Gastrocnemius medialis (tissue), 4 donors: ENCODE measurements at places on chromosomes 1 and 21. TPM values are rescaled to one million over a fixed set of nuclear protein-coding genes. Genes with fewer than 3 reads are reported as not detected.

Gene RNF223
- total RNA-seq: not detected

Gene LCK
- not detected for total RNA-seq

Gene CALML6
- not detected for total RNA-seq

Gene SHC1
- 60.4 TPM for total RNA-seq

Gene PADI2
- total RNA-seq: 156 TPM

Gene SCP2
- 44.6 TPM for total RNA-seq

- H3K4me3 ChIP-seq: no peak overlapping the region
- no peaks in the 10 kb centered on the region for H3K27me3 ChIP-seq
- DNase-seq: peak; percentile 65
- H3K36me3 ChIP-seq: no peaks in the 10 kb centered on the region
- H3K27ac ChIP-seq: peak overlapping the region; percentile 3
Measured at GRCh38 chr1:230754796-230755195, 7.6 kb downstream of the CAPN9 start.

DNA sequence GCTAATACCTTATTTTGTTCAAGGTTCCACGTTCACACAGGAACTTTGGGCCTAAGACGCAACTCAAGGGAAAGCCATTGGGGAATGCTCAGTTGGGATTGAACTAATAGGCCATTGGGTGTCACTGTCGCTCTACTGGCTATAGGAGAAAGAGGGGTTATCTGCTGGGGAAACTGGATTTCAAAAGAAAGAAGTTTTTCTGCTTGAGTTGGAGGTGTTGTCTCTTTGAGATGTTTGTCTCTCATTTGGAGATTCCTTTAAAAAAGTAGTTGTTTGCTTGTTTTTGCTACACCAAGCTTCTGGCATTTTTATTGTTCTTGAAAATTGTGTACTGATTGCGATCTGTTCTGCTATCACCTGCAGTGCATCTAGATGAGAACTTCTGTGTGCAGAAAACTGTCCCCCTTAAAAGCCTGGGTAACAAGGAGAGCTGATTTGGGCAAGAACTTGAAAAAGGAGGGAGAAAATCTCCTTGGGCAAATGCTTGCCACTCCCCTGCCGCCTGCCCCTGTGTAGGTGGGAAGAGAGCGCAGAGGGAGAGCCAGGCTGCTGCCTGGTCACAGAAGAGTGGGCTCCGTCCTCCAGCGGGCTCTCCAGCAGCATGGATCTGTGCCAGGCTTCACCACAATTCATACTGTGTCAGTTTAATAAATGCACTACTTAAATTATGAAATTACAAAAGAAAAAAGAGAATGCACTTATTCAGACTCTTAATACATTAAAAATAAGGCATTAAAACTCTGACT is 39.9 kb downstream of the PEX14 start:
- no peak overlapping the region for H3K4me3 ChIP-seq
- H3K4me1 ChIP-seq: peaks cover 47% of the 10 kb centered on the region
- no peak for DNase-seq
- H3K27ac ChIP-seq: no peak overlapping the region
- H3K36me3 ChIP-seq: no peaks in the 10 kb centered on the region

GRCh38 chr1:12087797-12088314 is 24.8 kb downstream of the TNFRSF8 start:
- H3K27ac ChIP-seq: no peak overlapping the region
- no peaks in the 10 kb centered on the region for H3K27me3 ChIP-seq
- H3K4me3 ChIP-seq: no peak overlapping the region

- H3K36me3 ChIP-seq: no peaks in the 10 kb centered on the region
- H3K27ac ChIP-seq: no peak overlapping the region
- no peak overlapping the region for H3K4me3 ChIP-seq
- no peaks in the 10 kb centered on the region for H3K4me1 ChIP-seq
Measured at GRCh38 chr1:101748077-101748476, 248.6 kb downstream of the OLFM3 start.

DNA sequence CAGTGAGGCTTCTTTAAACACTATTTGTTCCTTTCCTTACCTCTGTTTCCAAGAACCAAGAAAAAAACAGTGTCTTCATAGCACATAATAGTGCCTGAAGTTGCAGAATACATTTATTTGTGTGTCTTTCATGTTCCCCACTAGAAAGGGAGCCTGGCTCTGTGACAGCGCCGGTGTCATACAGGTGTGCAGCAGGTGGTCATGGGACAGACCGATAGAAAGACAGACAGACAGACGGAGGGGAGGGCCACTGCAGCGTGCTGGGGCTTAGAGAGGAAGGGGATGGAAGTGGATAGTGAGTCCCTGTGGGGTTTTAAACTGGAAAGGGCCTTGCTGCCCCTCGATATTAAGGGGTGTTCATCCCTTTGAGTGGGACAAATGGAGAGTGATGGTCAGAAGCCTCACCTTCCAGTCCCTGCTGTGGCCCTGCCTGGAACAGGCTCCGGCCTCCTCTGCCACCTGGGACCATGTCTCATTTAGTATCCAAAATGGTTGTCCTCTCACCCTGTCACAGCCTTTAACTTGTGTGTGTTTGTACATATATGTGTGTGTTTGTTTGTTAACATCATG is 152.9 kb downstream of the PGBD5 start:
- DNase-seq: no peak
- peaks cover 35% of the 10 kb centered on the region for H3K36me3 ChIP-seq
- H3K4me3 ChIP-seq: no peak overlapping the region
- H3K4me1 ChIP-seq: no peaks in the 10 kb centered on the region
- H3K27ac ChIP-seq: no peak overlapping the region

GRCh38 chr1:81954534-81955020 is 153.8 kb downstream of the ADGRL2 start:
- no peaks in the 10 kb centered on the region for H3K27me3 ChIP-seq
- H3K36me3 ChIP-seq: no peaks in the 10 kb centered on the region
- no peak overlapping the region for H3K27ac ChIP-seq
- no peak for DNase-seq
- H3K4me1 ChIP-seq: no peaks in the 10 kb centered on the region

- no peaks in the 10 kb centered on the region for H3K27me3 ChIP-seq
- peaks cover 14% of the 10 kb centered on the region for H3K4me1 ChIP-seq
- H3K36me3 ChIP-seq: no peaks in the 10 kb centered on the region
- DNase-seq: no peak
Measured at GRCh38 chr1:219331424-219331823, 157.7 kb downstream of the LYPLAL1 start.

GRCh38 chr1:237712082-237712481 is 178.6 kb downstream of the ZP4 start:
- no peaks in the 10 kb centered on the region for H3K36me3 ChIP-seq
- no peak for DNase-seq
- H3K27ac ChIP-seq: no peak overlapping the region
- H3K4me3 ChIP-seq: no peak overlapping the region

GRCh38 chr1:93567255-93567918 is 114.2 kb downstream of the BCAR3 start:
- H3K36me3 ChIP-seq: peaks cover 32% of the 10 kb centered on the region
- peaks cover 16% of the 10 kb centered on the region for H3K4me1 ChIP-seq
- H3K27ac ChIP-seq: peak overlapping the region; percentile 91

DNA sequence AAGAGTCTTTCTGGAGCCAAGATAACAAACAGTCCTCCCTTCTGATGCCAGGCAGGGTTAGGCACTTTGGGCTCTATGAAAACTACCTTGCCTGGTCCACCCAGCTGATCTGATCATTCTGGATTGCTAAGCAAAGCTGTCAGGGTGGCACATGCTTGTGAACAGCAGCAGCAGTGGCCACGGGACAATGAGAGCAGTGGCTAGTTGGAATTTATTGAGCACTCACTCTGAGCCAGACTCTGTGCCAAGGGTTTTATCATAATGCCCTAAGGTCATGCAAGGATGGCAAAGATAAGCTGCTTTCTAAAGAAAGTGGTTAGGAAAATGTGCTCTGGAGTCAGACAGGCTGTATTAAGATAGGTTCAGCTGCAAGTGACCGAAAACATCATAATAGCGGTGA is 390.4 kb upstream of the VAMP3 start:
- H3K4me1 ChIP-seq: peaks cover 12% of the 10 kb centered on the region
- H3K27ac ChIP-seq: no peak overlapping the region

DNA sequence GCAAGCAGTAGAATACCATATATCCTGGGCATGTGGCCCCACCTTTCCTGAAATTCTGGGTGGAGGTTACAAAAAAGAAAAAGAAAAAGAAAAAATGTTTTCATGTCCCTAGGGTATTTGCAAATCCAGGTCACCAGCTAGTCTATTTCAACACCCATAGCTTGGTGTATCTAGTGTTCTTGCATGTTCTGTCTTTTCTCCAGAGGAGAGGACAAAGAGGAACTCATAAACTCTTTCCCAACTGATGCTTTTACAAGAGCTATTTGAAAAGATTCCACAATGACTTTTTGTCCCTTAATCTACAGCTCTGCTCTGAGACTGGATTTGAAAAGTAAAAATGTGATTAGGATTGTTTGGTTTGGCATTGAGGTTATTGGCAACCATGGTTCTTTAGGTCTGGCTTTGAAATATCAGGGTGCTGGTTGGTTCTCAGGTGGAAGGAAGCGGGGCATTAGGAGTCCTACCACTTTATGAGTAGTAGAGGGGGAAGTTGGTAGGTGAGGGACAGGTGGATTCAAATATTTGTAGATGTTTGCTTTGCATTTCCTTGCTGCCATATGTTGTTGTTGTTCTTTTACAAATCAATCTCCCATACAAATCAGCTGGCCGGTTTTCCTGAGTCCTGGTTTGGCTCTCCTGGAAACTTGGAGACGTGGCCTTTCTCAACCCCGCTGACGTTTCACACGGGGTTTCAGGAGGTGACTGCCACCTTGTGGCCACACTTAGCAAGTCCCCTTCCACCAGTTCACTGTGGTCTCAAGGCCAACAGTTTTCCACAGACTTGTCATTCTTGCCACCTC is 126.7 kb upstream of the KIAA0040 start:
- peak; percentile 69 for DNase-seq
- no peak overlapping the region for H3K4me3 ChIP-seq
- H3K36me3 ChIP-seq: no peaks in the 10 kb centered on the region

GRCh38 chr1:110829955-110830553 is 42.9 kb upstream of the CD53 start:
- H3K4me3 ChIP-seq: no peak overlapping the region
- H3K36me3 ChIP-seq: no peaks in the 10 kb centered on the region
- no peak for DNase-seq
- H3K27me3 ChIP-seq: no peaks in the 10 kb centered on the region

- H3K4me3 ChIP-seq: no peak overlapping the region
- H3K4me1 ChIP-seq: no peaks in the 10 kb centered on the region
- H3K27me3 ChIP-seq: no peaks in the 10 kb centered on the region
- no peaks in the 10 kb centered on the region for H3K36me3 ChIP-seq
Measured at GRCh38 chr1:72111662-72112061, 170.7 kb downstream of the NEGR1 start.

DNA sequence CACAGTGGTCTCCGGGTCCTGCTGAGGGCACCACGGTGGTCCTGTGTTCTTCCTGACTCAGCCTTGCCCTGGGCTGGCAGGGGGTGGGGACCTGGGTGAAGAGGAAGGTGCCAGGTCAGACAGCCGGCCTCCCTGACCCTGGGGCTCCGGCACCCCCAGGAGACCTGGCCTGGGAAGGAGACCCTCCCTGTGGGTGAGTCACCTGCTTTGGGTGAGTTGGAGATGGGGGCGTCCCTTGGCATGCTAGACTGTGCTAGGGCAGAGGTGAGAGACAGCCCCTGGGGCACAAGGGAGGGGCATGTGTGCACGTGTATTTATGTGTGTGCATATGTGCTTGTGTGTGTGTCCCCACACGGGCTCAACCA is 23.4 kb downstream of the SPSB1 start:
- DNase-seq: no peak
- no peaks in the 10 kb centered on the region for H3K27me3 ChIP-seq
- no peaks in the 10 kb centered on the region for H3K36me3 ChIP-seq
- peaks cover 19% of the 10 kb centered on the region for H3K4me1 ChIP-seq
- H3K27ac ChIP-seq: no peak overlapping the region
- no peak overlapping the region for H3K4me3 ChIP-seq

GRCh38 chr1:96234299-96234698 is 487.3 kb upstream of the PTBP2 start:
- H3K4me3 ChIP-seq: no peak overlapping the region
- no peaks in the 10 kb centered on the region for H3K36me3 ChIP-seq
- no peaks in the 10 kb centered on the region for H3K4me1 ChIP-seq
- H3K27me3 ChIP-seq: no peaks in the 10 kb centered on the region

- no peaks in the 10 kb centered on the region for H3K27me3 ChIP-seq
- H3K36me3 ChIP-seq: no peaks in the 10 kb centered on the region
- no peaks in the 10 kb centered on the region for H3K4me1 ChIP-seq
- no peak for DNase-seq
- H3K4me3 ChIP-seq: no peak overlapping the region
Measured at GRCh38 chr1:163656095-163656759, 334.5 kb downstream of the NUF2 start.

GRCh38 chr1:92502247-92502646 is 15.5 kb upstream of the GFI1 start:
- no peak overlapping the region for H3K27ac ChIP-seq
- no peak overlapping the region for H3K4me3 ChIP-seq
- H3K4me1 ChIP-seq: no peaks in the 10 kb centered on the region
- no peaks in the 10 kb centered on the region for H3K36me3 ChIP-seq
- no peak for DNase-seq

DNA sequence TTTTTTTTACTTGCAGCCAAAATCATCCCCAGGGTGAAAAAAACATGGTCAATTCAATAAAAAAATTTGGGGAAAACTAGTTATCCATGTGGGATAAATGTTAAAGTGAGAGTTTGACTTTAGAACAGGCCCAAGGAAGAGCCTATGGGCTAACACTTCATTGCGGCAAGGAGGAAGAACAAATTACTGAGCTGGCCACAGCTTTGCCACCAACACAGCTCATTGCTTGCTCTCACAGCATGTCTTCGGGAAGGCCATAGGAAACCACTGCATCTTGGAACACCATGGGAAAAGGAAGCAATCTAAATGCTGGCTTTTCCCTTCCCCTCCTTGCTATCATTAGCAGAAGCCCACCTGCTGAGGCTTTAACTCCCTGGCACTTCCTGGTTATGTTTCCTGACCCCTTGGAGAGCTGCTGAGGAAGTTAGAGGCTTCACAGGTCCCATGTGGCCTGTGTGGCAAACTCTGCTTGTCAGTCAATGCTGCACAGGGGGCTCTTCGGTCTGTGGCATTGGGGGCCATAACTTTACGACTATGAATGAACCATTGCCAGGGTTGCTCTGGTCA is 86.0 kb downstream of the SLC25A24 start:
- no peak for DNase-seq
- no peaks in the 10 kb centered on the region for H3K36me3 ChIP-seq
- no peak overlapping the region for H3K27ac ChIP-seq
- H3K27me3 ChIP-seq: no peaks in the 10 kb centered on the region
- no peak overlapping the region for H3K4me3 ChIP-seq

DNA sequence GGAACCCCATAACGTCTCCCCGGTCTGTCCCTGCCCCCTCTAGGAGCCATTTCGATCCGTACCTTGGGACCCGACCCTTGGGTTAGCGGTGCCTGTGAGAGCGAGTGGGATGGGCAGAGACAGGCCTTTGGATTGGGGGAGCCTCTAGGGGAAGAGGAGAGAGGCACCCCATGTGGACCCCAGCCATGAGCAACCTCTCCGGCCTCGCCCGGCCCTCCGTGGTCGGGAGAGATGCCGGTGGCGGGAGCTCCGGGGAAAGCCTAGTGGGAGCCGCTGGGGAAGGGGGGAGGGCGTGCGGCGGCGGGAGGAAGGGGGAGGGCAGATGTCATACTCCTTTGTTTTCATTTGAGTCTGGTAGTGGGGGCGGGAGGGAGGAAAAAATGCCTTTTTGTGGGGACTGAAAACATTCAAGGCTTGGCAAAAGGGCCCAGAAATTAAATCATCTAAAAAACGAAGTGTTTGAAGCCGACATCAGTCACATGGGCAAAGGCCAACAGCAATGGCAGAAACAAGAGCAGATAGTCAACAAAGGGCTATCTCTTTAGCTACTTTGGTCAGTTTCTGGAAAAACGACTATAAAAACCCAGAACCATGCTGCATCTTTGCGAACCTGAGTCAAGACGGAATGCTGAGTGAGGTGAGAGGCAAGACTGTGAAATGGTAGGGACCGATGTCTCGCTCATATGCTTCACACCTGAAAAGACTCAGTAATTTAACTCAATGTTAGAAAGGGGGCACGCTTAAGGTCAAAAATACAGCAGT is 758 bp downstream of the PTBP2 start:
- H3K27me3 ChIP-seq: no peaks in the 10 kb centered on the region
- H3K27ac ChIP-seq: peak overlapping the region; percentile 96
- no peaks in the 10 kb centered on the region for H3K36me3 ChIP-seq
